ENCODE measurements at places on chromosomes 13 and 19. TPM values are rescaled to one million over a fixed set of nuclear protein-coding genes. Genes with fewer than 3 reads are reported as not detected.

OR4F17 gene
- not detected for total RNA-seq

EMP3 gene
- 3.1 TPM for total RNA-seq

LILRB4 gene
- total RNA-seq, result 0.94 TPM

VSTM1 gene
- not detected for total RNA-seq

SLC6A16 gene
- total RNA-seq, result 0.94 TPM

ZNF555 gene
- total RNA-seq, result 27.9 TPM

ZNF264 gene
- total RNA-seq, result 48.2 TPM

FLT3 gene
- 1.3 TPM for total RNA-seq

IRS2 gene
- total RNA-seq, result 14.4 TPM

MED4 gene
- total RNA-seq, result 26.6 TPM

Data from parietal lobe (tissue), 2 donors.